ENCODE measurements at places on chromosomes 5 and 9. TPM values are rescaled to one million over a fixed set of nuclear protein-coding genes. Genes with fewer than 3 reads are reported as not detected.

Gene HOMER1
- total RNA-seq = 2.3 TPM

Gene PHYHD1
- 46.1 TPM for total RNA-seq

DNA sequence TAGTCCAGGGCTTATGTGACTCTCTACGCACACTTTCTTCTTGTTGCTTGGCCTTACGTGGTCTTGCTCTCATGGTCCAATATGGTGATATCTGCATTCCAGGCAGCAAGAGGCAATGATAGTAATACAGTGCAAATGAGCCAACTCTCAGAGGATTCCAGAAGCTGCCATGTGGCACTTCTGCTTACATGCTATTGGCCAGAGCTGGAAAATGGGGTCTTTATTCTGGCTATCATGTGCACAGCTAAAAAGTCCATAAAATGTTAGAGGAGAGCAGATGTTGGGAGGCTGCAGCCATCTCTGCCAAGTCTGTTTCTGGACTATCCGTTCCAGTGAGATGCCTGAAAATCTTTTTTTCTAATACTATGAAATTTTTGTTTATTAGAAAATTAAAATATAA, 2.9 kb upstream of the SEPTIN8 start:
- peak; percentile 4 for DNase-seq

DNA sequence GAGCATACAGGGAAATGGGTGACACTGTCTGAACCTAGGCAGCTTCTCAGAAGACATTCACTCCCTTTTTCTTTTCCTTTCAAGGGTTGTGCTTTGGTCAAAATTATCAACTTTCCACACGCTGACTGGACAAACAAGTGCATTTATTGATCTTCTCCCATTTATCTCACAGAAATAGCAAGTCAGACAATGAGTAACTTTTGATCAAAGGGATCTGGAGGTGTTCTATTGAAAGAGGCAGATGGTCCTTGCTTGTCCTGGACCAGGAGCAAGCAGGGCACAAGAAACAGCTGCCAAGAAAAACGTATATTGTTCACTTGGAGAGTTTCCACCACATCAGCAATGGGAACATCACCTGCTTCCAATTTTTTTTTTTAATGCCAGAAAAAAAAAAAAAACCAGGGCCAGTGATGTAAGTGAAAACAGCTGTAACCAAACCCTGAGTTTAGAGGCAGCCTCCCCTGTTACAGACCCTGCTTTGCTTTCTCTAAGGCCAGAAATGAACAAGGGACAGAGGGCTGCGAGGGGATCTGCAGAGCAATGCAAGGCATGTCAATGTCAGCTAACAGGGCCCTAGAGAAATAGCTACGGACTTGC, 79.8 kb downstream of the NIPSNAP3B start:
- no peak for DNase-seq

DNA sequence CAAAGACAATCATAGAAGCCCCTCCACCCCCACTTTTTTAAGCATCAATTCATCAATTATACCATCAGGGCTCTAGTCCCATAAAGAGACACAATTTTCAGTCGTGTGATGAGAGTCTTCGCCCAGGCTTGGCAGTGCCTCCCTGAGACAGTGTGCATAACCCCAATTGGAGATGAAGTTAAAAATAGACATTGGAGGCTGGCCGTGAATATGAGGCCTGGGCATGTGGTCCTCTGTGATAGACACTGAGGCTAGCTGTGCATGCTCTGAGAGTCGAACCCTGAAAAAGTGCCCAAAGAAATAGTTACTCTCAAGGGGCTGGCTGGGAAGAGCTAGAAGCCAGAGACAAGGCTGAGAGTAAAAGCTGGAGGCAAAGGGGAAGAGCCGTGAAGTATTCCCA, 248.6 kb upstream of the NR4A3 start:
- no peak for DNase-seq

DNA sequence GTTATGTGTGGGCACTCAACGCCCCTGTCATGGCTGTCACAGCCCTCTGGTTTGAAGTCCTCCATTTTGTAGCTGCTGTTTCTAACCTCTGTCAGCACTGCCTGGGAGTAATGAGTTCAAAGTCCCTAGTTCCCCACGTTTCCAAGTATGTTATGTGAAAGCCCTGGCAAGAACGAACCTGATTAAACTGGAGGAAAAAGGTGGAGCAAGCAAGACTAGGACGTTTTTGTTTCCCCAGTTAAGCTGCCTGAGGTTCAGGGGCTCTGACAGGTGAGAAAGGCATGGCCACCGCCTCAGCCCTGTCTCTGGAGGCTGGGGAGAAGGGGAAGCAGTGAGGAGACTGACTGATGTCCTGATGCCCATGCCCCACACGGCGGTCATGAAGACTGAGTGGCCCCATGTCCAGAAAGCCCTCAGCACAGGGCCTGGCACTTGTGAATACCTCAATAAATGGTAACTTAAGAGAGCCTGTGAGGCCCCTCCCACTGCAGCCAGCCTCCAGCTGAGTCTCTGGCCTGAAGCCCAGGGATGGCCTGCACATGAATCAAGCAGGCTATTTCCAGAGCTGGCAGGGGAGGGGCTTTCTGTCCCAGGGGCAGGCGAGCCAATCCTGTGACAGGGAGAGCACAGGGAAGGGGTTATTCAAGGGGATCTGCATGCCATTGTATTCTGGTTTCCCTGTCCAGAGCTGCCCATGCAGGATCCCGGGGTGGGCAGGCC, 61.8 kb downstream of the PFDN1 start:
- peak; percentile 93 for DNase-seq

Gene WNK2
- not detected for total RNA-seq

GRCh38 chr9:93958819-93959682, 3.9 kb upstream of the BARX1 start:
- no peak for DNase-seq
